ENCODE measurements at places on chromosomes 12 and 14.

DNA sequence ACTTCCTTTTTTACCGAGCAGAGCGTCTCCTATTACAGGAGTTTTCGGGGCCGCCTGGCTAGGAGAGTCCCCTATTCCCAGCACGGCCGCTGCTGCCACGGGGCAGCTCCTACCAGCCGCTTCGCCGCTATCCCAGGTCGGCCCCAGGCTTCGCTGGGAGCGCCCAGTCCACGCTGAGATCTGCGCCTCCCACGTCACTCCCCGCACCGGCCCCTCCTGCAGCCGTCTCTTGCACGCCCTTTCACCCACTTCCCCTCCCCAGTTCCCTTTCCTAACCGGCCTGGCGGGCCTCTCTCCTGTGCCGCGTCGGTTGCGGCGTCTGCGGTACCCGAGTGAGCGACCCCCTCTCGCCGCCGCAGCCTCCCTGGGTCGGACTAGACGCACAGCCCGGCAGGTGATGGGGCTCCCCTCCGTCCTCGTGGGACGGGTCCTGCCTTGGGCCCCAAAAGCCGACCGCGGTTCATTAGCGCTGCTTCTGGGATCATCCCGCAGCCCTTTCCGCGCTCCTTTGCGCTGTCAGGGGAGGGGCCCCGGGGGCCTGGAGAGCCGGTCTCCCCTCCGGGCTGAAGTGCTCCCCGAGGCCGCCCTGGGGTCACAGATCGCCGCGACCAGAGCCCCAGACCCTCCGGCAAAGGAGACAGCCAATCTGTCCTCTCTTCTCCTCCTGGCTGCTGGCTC lies 1318.4 kb downstream of the TMEM121 start:
- no peaks in the 10 kb centered on the region for H3K27me3 ChIP-seq
- peak; percentile 66 for DNase-seq
- peak overlapping the region; percentile 98 for H3K4me3 ChIP-seq
- H3K27ac ChIP-seq: peak overlapping the region; percentile 94

DNA sequence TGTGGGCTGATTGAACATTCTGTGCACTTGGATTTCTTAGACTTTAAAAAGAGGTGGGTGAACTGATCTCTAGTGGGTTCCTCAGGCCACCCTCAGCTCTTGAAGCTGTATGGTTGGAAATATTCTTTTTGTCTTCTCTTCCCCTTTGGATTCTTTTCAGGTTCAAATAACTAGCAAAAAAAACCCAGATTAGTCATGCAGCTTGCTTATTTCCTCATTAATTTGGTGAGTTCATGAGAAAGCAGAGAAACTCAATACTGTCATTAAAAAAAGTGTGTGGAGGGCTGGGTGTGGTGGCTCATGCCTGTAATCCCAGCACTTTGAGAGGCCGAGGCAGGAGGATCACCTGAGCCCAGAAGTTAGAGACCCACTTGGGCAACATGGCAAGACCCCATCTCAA lies 183.4 kb downstream of the ESR2 start:
- H3K36me3 ChIP-seq: peaks cover 4% of the 10 kb centered on the region
- no peak overlapping the region for H3K4me3 ChIP-seq
- H3K27me3 ChIP-seq: no peaks in the 10 kb centered on the region
- DNase-seq: no peak
- no peaks in the 10 kb centered on the region for H3K4me1 ChIP-seq
- no peak overlapping the region for H3K27ac ChIP-seq

GRCh38 chr14:87430810-87431209 lies 562.2 kb downstream of the GALC start:
- DNase-seq: no peak
- H3K4me3 ChIP-seq: no peak overlapping the region
- H3K27ac ChIP-seq: no peak overlapping the region
- no peaks in the 10 kb centered on the region for H3K27me3 ChIP-seq
- no peaks in the 10 kb centered on the region for H3K4me1 ChIP-seq

DNA sequence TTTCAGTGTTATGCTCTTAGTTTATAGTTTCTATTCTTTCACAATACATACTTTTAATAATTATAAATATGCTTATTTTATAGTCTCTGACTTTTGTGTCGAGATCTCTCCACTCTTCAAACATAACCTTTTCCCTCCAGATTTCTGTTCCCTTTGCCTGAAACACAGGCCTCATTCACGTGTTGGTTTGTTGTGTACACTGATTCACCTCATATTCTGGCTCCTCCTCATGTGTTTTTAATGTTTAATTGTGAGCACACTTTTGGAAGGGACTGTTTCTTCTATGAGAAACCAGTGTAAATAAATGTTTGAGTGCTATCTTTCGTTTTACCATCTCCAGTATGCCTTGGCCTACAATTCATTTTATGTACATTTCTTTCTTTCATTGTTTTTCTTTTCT lies 20.1 kb downstream of the LIN7A start:
- DNase-seq: no peak
- H3K4me3 ChIP-seq: no peak overlapping the region
- no peaks in the 10 kb centered on the region for H3K27me3 ChIP-seq
- no peak overlapping the region for H3K27ac ChIP-seq

DNA sequence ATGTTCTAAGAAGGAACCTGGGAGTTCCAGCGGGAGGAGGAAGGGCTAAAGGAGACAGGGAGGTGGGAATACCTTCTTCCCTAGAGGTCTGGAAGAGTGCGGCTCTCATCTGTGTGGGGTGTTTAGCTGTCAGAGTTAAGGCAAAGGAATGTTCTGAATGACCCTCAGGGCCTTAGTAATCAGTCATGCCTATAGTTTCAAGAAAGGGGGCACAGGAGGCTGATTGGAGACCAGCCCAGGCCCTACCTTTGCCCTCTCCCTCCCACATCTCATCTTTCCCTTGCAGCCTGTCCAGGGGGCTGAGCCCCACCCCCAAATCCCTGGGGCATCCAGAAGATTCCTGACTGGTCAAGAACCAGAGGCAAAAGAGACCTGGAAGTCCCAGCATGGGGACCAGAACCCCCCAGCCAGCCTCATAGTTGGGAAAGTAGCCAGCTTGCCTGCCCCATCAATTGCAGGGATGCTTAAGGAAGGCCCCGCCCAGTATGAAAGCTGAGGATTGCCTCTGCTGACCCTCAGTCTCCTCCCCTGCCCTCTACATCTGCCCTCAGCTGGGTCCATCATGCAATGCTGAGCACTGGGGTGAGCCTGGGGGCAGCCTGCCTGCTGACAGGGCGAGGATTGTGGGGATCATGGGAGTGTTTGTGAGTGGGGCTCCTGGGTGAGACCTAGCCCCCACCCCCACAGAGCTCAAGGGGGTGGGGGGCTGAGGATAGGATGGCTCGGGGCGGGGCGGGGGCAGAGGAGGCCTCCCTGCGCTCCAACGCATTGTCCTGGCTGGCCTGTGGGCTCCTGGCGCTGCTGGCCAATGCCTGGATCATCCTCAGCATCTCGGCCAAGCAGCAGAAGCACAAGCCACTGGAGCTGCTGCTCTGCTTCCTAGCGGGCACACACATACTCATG lies 1.8 kb downstream of the GPR162 start:
- H3K36me3 ChIP-seq: no peaks in the 10 kb centered on the region
- H3K27ac ChIP-seq: no peak overlapping the region
- H3K4me1 ChIP-seq: peaks cover 29% of the 10 kb centered on the region
- no peak for DNase-seq
- no peak overlapping the region for H3K4me3 ChIP-seq
- H3K27me3 ChIP-seq: peaks cover 47% of the 10 kb centered on the region

DNA sequence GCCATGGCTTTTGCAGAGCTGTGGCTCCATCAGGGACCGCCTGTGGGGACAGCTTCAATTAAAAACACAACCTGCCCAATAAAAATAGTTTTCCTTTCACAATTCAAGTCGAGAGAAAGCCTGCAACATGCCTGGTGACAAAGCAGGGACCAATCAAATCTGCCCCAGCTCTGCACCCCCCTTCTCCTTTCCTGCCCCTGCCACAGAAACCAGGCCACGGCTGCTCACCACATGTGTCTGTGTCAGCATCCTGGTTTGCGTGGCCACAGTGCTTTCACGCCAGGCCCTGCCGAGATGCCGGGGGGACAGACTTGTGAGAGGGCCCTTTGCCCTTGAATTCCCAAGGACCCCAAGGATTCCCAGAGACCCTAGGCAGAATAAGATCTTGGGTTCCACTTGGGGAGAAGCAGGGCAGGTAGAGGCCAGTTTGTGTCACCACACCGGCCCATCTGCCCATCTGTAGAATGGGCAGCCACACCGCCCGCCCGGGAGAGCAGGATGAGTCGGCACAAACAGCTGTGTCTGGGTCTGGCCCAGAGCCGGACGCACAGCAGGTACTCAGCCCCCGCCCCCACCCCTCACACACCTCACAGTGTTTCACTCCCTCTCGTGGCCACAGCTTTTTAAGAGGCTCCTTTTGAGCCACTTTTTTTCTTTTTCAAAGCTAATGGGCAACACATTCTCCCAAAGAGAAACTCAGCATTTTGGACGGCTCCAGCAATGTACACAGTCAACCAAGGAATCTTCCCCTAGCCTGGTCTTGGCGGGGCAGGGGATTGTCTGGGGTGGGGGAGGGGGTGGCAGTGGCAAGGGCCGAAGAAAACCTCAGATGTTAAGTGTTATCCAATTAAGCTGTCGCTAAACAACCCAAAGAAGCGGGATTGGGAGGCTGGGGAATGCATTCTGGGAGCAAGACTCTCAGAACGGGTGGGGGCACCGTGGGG lies 41.5 kb downstream of the BCL11B start:
- no peak overlapping the region for H3K4me3 ChIP-seq
- no peak overlapping the region for H3K27ac ChIP-seq
- peaks cover 5% of the 10 kb centered on the region for H3K27me3 ChIP-seq
- no peaks in the 10 kb centered on the region for H3K4me1 ChIP-seq
- H3K36me3 ChIP-seq: no peaks in the 10 kb centered on the region

GRCh38 chr12:24133384-24133783 lies 183.9 kb upstream of the SOX5 start:
- H3K36me3 ChIP-seq: no peaks in the 10 kb centered on the region
- no peak overlapping the region for H3K4me3 ChIP-seq
- peaks cover 1% of the 10 kb centered on the region for H3K27me3 ChIP-seq

GRCh38 chr12:62728741-62729140 lies 206.2 kb downstream of the PPM1H start:
- H3K36me3 ChIP-seq: no peaks in the 10 kb centered on the region
- peaks cover 4% of the 10 kb centered on the region for H3K4me1 ChIP-seq
- H3K4me3 ChIP-seq: no peak overlapping the region
- H3K27me3 ChIP-seq: no peaks in the 10 kb centered on the region
- no peak overlapping the region for H3K27ac ChIP-seq

DNA sequence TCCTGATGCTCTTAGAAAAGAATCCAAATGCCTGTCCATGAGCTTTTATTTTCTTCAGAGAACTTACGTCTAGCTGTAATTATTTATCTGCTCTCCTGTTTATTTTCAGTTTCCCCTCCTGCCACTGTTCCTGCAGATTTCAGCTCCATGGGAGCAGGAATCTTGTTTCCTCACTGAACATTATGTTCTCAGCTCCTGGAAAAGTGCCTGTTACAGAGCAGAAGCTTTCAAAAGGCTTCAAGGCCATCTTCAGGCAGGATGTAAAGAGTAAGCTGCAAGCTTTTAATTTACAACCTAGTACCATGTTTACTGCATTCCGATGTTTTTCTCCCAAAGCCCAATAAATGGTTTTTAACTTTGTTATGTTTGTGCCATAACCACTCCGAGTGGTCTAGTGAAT lies 98.4 kb upstream of the BTG1 start:
- H3K36me3 ChIP-seq: peaks cover 2% of the 10 kb centered on the region
- DNase-seq: no peak
- H3K27ac ChIP-seq: no peak overlapping the region
- H3K4me1 ChIP-seq: peaks cover 6% of the 10 kb centered on the region
- H3K27me3 ChIP-seq: no peaks in the 10 kb centered on the region

- no peak overlapping the region for H3K4me3 ChIP-seq
- H3K27ac ChIP-seq: no peak overlapping the region
- no peaks in the 10 kb centered on the region for H3K4me1 ChIP-seq
Observed at GRCh38 chr12:131987552-131987951, 37.8 kb downstream of the EP400 start.

- H3K27me3 ChIP-seq: peaks cover 7% of the 10 kb centered on the region
- no peak overlapping the region for H3K4me3 ChIP-seq
- no peak overlapping the region for H3K27ac ChIP-seq
- DNase-seq: no peak
- no peaks in the 10 kb centered on the region for H3K4me1 ChIP-seq
- H3K36me3 ChIP-seq: no peaks in the 10 kb centered on the region
Observed at GRCh38 chr14:88143810-88144209, 138.9 kb downstream of the GPR65 start.

DNA sequence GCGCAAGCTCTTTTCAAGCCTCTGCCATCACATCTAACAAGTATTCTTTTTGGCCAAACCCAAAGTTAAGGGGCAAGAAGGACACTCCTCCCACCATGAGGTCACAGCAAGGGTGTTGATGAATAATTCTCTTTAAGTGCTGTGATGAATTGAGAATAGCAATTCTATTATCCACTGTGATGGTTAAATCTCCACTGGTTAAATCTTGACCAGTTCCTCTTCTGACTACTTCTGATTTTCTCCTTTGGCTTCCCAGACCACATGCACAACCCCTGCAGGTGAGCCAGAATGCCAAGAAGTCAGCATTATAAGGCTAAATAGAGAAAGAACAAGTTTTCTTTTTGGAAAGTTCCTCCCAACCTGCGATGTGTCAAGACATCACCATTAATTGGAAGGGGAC lies 90.6 kb upstream of the BCL2L14 start:
- no peak overlapping the region for H3K4me3 ChIP-seq
- H3K27me3 ChIP-seq: no peaks in the 10 kb centered on the region
- no peaks in the 10 kb centered on the region for H3K36me3 ChIP-seq
- DNase-seq: no peak
- peaks cover 13% of the 10 kb centered on the region for H3K4me1 ChIP-seq

DNA sequence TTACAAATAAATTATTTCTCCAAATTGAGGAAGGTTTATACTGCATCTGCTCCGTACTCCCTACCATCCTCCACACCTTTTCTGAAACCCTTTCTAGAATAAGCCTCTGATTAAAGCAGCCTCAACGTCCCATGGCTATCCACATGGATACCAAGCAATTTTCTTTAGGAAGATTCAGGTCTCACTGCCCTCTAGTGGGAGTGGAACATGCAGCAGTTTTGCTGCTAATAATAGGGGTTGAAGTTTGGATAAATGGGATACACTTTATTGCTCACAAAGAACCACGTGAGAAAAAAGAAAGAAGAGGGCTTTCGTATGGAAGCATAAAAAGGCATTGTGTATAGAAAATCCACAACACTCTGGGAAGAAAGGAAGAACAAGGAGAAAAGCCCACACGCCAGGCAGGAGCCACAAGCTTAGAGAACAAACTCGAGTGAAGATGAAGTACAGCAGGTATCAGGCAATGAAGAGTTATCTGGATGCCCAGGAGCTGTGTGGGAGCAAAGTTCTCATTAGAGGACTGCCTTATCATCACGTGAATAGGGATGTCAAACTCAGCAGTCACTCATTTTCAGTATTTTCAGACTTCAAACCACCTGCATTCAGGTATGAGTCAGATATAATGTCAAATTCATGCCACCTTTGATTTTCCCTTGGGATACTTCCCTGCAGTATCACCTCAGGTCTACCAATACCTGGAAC lies 45.8 kb downstream of the CCER1 start:
- H3K4me1 ChIP-seq: peaks cover 2% of the 10 kb centered on the region
- no peak overlapping the region for H3K27ac ChIP-seq
- H3K27me3 ChIP-seq: peaks cover 2% of the 10 kb centered on the region
- DNase-seq: no peak
- no peaks in the 10 kb centered on the region for H3K36me3 ChIP-seq

Data from memory B cell (primary cell).